ENCODE measurements at places on chromosomes 1 and 21.

GRCh38 chr1:150005606-150006005, 4.9 kb downstream of the OTUD7B start:
- no peak for DNase-seq

- DNase-seq: no peak
Measured at GRCh38 chr1:150843474-150843873, 32.9 kb downstream of the ARNT start.

DNA sequence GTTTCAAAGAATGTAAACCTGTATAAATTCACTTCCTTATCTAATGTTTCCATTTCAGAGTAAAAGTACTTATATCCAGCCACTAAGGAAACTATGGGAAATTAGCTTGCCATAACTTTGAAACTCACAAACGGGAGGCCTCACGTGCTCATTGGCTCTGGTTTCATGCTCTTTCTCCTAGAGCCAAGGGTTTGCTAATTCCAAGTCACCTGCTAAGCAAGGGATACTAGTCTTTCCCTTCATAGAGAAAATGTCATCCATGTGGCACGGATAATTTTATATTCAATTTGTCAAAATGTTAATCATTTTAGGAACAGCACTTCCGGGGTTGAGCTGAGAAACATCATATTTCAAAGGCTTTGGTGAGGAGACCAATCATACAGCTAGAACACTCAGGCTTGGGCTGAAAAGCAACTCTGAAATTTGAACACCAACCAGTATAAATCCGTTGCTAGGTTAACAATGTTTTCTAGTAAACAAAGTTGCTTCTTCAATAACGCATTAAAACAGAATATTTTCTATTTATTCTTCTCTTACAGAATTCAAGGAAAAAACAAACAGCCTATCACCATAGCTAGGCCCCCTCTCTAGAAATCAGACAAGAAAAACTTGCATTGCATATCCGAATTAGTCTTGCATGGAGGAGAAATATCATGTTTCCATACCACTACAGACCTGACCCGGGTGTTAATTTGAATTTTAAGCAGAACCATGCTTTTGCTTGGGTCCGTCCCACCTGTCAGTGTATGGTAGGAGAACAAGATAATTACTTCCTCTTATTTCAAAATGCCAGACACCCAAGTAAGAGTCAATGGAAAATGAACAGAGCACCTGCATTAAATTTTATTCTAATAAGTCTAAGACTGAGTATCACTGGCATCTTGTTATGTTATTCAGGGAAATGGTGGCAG, 196.1 kb upstream of the ESRRG start:
- DNase-seq: no peak

- peak; percentile 18 for DNase-seq
Measured at GRCh38 chr1:169368406-169368769, 393 bp downstream of the BLZF1 start.

GRCh38 chr1:240739139-240739538, 127.2 kb upstream of the GREM2 start:
- DNase-seq: no peak

- no peak for DNase-seq
Measured at GRCh38 chr1:245108909-245109308, 45.9 kb upstream of the KIF26B start.

DNA sequence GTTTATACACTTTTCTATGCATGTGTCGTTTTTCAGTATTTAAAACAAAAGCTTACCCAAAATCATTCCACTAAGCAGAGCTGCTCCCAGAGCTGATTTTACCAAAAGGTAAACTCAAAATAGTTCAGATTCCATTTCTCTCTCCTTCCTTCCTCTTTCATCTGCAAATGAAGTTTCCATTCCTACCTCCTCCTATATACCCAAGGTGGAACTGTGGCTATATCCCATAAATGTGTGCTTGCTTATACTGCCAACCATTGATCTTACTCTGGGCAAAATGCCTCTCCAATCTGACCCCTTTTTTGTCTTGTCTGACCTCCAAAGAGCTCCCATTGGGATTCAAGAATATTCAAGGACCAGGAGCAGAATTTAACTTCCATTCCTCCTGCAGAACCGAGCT, 9.5 kb downstream of the OLFML2B start:
- no peak for DNase-seq

DNA sequence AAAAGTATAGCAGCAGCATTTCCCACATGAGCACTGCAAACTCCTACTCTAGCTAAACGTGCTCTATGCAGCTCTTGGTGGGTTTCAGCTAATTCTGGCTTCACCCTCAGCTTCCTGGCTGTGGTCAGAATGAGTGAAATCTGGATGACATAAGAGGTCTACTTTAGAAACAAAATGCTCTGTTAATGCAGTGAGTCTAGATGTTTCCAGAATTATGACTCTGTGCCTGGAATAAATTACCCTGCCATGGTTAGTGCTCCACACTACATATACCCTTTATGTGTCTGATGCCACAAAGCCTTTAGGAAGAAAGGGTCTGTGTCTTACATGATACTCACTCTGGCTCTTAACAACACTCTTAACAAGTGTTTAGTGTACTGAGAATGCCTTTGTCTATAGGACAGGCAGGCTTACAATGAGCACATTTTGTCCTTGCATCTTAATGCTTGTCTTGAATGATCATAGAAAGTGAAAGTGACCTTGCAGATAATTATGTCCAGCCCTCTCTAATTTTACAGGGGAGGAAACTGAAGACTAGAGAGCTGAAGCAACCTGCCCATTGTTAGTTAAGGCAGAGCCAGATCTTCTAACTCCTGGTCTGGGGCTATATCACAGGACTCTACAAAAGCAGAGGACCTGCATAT, 9.2 kb downstream of the S100A10 start:
- DNase-seq: peak; percentile 38

DNA sequence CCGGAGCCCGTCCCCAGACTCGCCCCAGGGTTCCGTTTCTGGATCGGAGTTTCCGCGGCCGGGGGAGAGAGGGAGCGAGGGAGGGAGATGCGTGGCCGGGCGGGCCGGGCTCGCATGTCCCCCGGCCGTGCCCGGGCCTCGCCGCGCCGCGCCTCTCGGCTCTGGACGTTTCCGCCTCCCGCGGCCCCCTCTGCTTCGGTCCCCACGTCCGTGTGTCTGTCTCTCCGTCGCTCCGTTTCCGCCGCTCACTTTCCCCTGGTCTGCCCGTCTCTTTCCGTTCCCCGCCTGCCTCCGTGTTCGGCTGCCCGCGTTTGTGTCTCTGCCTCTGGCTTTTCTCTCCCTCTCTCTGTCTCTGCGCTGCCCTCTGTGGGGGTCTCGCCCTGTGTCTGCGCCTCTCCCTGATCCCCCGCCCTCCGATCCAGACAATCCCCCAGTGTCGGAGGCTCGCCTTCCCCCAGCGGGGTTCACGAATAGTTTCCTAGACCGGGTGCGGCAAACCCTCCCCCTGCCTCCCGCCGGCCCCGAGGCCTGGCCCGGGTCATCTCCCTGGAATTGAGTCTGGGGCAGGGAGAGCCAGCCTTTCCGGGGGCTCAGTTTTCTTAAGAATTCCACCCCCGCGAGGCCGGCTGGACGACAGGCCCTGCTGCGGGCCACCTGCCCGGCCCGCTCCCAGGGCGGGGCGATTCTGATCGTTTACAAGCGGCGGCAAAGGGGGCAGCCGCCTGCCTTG, 735 bp downstream of the NBL1 start:
- DNase-seq: no peak

- no peak for DNase-seq
Measured at GRCh38 chr1:178461104-178461503, 35.7 kb downstream of the CLEC20A start.

DNA sequence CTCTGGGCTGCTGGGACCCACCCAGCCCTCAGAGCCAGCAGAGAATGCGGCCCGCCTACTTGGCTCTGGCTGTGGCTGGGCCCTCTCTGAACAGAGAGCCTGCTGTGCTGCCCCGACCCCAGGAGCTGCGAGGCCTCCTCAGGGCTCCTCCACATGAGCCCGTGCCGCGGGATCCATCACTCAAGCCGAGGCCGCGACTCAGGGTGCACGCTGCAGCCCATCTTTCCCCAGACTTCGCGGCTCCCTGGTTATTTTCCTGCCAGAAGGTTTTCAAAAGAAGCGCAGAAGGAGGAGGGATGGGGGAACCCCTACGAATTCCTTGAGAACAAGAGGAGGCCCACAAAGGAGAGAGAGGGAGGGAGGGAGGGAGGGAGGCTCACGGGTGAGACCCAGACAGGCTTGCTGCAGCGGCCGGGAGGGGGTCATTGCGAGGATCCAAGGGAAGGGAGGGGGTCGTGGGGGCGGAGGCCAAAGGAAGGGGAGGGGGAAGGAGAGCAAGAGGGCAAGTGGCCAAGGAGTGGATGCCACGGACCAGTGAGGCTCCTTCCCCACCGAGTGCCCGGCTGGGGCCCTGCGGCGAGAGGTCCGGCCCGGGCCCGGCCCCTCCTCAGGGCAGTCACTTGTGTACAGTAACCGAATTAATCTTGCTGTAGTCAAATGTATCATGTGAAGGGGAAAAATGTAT, 146.8 kb downstream of the CASZ1 start:
- no peak for DNase-seq

DNA sequence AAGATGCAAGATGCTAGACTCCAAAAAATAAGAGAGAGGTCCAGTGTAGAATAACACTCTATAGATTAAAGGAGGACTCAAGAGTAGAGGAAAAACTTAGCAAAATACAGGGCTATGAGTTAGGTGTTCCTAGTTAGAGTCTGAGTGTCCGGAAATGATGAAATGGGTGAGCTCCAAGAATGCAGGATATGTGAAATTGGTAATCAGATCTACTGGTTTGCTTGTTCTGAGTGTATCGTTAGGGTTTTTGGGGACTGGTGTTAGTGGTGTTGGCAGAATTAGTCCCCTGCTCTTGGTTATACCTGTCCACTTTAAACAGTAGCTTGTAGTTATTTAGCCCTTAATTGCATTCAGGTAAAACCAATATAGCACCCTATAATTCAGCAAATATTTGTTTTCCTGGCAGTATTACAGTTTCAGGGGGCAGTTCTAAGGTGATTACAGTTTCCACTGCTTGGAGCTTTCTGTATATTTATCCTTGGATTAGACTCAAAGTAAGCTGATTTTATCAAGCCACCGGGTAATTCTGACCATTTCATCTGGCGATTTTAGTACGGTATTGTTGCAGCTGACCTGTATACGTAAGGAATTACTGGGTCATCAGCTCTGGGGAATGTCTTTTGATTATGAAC, 332.7 kb downstream of the CHRM3 start:
- no peak for DNase-seq

DNA sequence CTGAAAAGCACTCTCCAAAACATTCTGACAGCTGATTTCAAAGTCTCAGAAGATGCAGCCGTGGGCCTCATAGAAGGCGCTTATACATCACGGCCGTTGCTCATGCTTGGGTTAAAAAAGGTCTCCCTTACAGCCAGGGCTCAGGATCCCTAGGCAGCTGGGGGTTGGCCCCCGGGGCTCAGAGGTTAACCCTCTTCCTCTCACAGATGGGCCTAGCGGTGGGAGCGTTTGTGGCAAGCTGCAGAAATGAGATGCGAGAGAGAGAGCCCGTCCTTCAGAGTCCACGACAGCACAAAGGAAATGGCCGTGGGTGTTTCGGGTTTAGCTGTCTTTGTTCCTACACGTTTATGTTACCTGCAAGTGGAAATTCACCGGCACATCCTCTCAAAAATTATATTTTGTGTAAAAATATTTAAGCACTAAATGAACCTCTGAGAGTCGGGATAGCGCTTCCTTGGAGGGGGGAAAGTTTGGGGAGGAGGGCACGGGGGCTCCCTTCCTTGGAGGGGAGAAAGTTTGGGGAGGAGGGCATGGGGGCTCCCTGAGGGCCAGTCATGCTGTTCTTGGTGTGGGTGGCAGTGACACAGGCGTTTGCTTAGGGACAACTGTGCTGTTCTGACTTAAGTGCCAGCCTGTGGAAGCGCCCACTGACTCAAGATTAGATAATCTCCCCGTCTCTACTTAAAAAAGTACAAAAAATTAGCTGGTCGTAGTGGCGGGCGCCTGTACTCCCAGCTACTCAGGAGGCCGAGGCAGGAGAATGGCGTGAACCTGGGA, 20.5 kb upstream of the PRDM15 start:
- no peak for DNase-seq

GRCh38 chr1:22139817-22140216, 3.1 kb downstream of the WNT4 start:
- DNase-seq: no peak

DNA sequence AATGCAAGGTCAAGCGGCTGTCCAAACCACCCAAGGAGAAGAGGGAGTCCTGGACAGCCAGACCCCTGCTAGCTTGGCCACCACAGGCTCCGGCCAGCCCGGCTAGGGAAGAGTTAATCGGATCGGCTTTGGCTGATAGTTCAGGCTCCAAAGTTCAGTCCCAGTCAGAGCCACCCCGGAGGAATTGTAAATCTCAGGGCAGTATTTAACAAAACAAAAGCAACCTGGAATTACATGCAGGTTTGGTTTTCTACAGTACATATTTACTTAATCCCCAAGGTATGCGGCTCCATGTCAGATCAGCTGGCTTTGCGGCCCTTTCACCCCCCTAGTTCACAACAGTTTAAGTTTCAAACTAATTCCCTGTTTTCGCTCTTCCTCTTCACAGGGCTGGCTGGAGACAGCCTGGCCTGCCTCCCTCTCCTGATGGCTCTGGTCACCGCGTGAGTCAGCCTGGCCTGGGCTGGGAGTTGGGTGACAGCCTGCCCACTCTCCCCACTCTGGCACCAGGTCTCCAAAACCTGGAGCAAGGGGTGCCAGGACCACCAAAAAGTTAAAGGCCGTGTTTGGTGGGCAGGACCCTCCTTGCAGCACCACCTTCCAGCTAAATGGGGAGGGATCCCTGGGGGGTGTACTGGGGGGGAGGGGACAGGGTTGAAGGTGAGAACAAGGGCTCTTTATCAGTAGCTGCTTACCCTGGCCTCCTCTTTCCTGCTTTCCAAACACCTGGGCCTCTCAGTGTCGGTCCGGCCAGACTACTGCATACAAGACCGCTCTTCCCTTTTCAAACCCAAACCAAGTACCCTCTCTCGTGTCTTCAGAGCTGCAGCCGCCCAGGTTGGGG, 1.9 kb downstream of the DHRS3 start:
- DNase-seq: no peak

- DNase-seq: no peak
Measured at GRCh38 chr1:15064217-15064929, 89.2 kb upstream of the TMEM51 start.

GRCh38 chr1:207239874-207240273, 81.6 kb upstream of the CD55 start:
- no peak for DNase-seq

- no peak for DNase-seq
Measured at GRCh38 chr1:212482006-212482636, 49.4 kb downstream of the NENF start.

GRCh38 chr1:236377832-236378535, 16.1 kb upstream of the EDARADD start:
- no peak for DNase-seq

GRCh38 chr1:102941366-102941947, 166.9 kb downstream of the COL11A1 start:
- no peak for DNase-seq

GRCh38 chr1:244065960-244066388, 14.9 kb downstream of the ZBTB18 start:
- no peak for DNase-seq

- no peak for DNase-seq
Measured at GRCh38 chr1:52662645-52663313, 29.8 kb downstream of the SHISAL2A start.

GRCh38 chr21:14312871-14313270, 70.1 kb downstream of the HSPA13 start:
- DNase-seq: no peak

GRCh38 chr1:76925825-76926224, 58.5 kb downstream of the ST6GALNAC5 start:
- no peak for DNase-seq

All from GM06990 (cell line).